ENCODE measurements at places on chromosomes 13 and 19. TPM values are rescaled to one million over a fixed set of nuclear protein-coding genes. Genes with fewer than 3 reads are reported as not detected.

GRCh38 chr13:29162638-29163235 is 342.6 kb downstream of the MTUS2 start:
- H3K4me1 ChIP-seq: no peaks in the 10 kb centered on the region
- DNase-seq: no peak
- H3K27me3 ChIP-seq: no peaks in the 10 kb centered on the region
- H3K27ac ChIP-seq: no peak overlapping the region

GRCh38 chr19:28020619-28021258 is 1192.2 kb downstream of the UQCRFS1 start:
- no peak for DNase-seq
- no peaks in the 10 kb centered on the region for H3K4me1 ChIP-seq
- no peaks in the 10 kb centered on the region for H3K36me3 ChIP-seq
- H3K27ac ChIP-seq: no peak overlapping the region
- no peak overlapping the region for H3K4me3 ChIP-seq

DNA sequence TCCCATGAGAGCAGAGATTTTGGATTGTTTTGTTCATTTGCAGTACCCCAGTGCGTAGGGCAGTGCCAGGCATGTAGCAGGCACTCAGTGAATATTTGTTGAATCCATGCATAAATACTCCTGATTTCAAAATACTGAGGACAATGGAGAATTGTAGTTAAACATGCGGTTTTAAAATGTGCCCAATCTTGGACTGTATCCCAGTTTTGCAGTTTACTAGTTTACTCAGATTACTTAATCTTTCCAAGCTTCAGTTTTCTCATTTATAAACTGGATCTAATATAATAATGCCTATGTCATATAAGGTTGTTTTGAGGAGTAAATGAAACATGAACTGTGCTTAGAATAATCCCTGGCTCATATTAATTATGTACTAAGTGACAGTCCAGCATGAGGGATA is 39.0 kb downstream of the RCBTB2 start:
- no peaks in the 10 kb centered on the region for H3K36me3 ChIP-seq
- no peak for DNase-seq
- no peaks in the 10 kb centered on the region for H3K4me1 ChIP-seq
- no peak overlapping the region for H3K4me3 ChIP-seq

- H3K4me3 ChIP-seq: no peak overlapping the region
- H3K36me3 ChIP-seq: no peaks in the 10 kb centered on the region
- peaks cover 12% of the 10 kb centered on the region for H3K27me3 ChIP-seq
- H3K27ac ChIP-seq: no peak overlapping the region
These were observed 8.6 kb downstream of the IZUMO2 start for GRCh38 chr19:50154529-50154928.

DNA sequence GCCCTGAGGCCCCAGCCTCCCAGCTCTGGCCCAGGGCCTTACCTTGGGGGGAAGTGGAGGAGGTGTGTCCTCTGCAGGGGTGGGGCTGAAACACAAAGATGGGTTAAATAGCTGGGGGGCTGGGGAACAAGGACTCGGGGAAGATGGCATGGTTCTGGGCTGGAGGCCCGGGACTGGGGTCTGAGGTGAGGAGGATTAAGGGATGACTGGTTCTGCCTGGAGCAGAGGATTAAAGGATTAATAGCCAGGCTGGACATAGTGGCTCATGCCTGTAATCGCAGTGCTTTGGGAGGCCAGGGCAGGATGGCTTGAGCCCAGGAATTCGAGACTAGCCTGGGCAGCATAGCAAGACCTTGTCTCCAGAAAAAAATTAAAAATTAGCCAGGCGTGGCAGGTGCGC is 11.6 kb downstream of the MAP4K1 start:
- peaks cover 2% of the 10 kb centered on the region for H3K36me3 ChIP-seq
- no peak overlapping the region for H3K4me3 ChIP-seq
- no peaks in the 10 kb centered on the region for H3K4me1 ChIP-seq
- DNase-seq: no peak

GRCh38 chr19:33530296-33530695 is 8.7 kb upstream of the PEPD start:
- no peak for DNase-seq
- no peaks in the 10 kb centered on the region for H3K4me1 ChIP-seq
- no peaks in the 10 kb centered on the region for H3K36me3 ChIP-seq
- H3K4me3 ChIP-seq: no peak overlapping the region
- H3K27me3 ChIP-seq: peaks cover 4% of the 10 kb centered on the region

DNA sequence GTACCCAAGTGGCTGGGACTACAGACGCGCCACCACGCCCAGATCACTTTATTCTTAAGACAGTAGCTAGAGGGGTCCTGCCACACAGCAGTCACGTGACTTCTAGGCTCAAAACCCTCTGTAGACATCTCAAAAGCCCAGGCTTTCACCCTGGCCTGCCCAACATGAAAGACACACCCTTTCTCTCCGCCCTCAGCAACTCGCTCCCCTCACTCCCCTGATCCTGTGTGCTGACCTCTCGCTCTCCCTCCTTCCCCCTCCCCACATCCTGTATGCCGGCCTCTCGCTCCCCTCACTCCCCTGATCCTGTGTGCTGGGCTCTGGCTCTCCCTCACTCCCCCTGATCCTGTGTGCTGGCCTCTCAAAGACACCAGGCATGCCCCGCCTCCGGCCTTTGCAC is 77.4 kb downstream of the SLC15A1 start:
- no peak overlapping the region for H3K27ac ChIP-seq
- no peak overlapping the region for H3K4me3 ChIP-seq
- no peaks in the 10 kb centered on the region for H3K36me3 ChIP-seq
- no peak for DNase-seq

GRCh38 chr13:40764587-40765403 is 6.2 kb downstream of the MRPS31 start:
- no peaks in the 10 kb centered on the region for H3K27me3 ChIP-seq
- peak; percentile 55 for DNase-seq
- H3K36me3 ChIP-seq: peaks cover 4% of the 10 kb centered on the region
- peaks cover 1% of the 10 kb centered on the region for H3K4me1 ChIP-seq
- no peak overlapping the region for H3K4me3 ChIP-seq

- H3K4me3 ChIP-seq: no peak overlapping the region
- H3K27ac ChIP-seq: no peak overlapping the region
- no peak for DNase-seq
- H3K27me3 ChIP-seq: no peaks in the 10 kb centered on the region
- no peaks in the 10 kb centered on the region for H3K36me3 ChIP-seq
- no peaks in the 10 kb centered on the region for H3K4me1 ChIP-seq
These were observed 153.0 kb upstream of the UQCRFS1 start for GRCh38 chr19:29365836-29366417.

DNA sequence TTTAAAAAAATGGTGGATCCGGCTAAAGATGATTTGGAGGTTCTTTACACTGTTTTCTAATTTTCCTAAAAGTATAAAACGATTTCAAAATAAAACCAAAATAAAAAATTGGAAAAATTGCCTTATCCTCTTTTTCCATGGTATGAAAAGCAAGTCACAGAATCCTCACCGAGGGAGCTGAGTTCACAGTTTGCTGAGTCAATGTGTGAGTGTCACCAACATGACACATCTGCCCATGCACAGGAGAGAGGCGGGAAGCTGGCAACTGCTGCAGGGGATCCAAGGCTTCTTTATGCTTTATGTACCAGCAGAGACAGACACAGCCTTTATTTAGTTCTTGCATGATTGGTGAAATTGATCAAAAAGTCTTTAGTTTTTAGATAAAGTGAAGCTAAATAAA is 157.8 kb downstream of the TNFSF13B start:
- no peak overlapping the region for H3K27ac ChIP-seq
- no peak overlapping the region for H3K4me3 ChIP-seq
- H3K4me1 ChIP-seq: no peaks in the 10 kb centered on the region
- no peaks in the 10 kb centered on the region for H3K27me3 ChIP-seq

- peaks cover 68% of the 10 kb centered on the region for H3K36me3 ChIP-seq
- H3K4me1 ChIP-seq: no peaks in the 10 kb centered on the region
- no peak overlapping the region for H3K4me3 ChIP-seq
- DNase-seq: no peak
- H3K27me3 ChIP-seq: no peaks in the 10 kb centered on the region
These were observed 10.4 kb downstream of the BORCS8 start for GRCh38 chr19:19181488-19181998.

DNA sequence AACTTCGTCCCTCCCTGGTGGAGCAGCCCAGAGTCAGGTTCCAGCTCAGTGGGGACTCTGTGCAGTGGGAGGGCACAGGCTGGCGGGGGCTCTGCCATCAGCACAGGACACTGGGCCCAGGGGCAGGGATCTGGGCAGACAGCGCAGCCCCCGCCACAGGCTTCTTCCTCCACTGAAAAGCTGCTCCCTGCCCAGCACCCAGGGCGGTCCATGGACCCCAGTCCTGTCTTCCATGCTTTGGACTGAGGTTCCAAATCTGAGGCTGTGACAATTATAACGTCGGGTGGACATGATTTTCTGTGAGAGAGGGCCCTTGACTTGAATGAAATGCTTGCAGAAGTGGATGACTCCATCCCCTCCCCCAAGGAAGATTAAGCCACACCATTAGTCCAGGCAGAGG is 21.2 kb upstream of the NCCRP1 start:
- H3K36me3 ChIP-seq: peaks cover 97% of the 10 kb centered on the region
- no peak for DNase-seq
- H3K27me3 ChIP-seq: no peaks in the 10 kb centered on the region
- H3K27ac ChIP-seq: no peak overlapping the region

DNA sequence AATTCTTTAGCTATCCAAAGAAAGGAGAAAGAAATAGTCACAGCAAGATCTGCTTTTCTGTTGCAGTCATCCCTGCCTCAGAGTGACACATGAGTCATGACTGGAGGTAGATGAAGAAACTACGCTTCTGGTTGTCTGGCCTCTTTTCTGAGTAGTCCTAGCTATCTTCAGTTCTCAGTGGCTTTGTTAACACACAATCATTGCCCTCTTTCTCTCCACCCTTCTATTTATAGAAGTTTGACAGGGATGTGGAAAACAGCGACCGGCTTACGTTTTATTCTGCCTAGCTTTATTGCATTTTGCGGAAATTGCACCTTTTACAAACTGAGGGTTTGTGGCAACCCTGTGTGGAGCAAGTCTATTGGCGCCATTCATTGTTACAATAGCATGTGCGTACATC is 26.7 kb downstream of the SPATA13 start:
- DNase-seq: no peak
- no peaks in the 10 kb centered on the region for H3K27me3 ChIP-seq
- H3K36me3 ChIP-seq: no peaks in the 10 kb centered on the region
- H3K27ac ChIP-seq: no peak overlapping the region

DNA sequence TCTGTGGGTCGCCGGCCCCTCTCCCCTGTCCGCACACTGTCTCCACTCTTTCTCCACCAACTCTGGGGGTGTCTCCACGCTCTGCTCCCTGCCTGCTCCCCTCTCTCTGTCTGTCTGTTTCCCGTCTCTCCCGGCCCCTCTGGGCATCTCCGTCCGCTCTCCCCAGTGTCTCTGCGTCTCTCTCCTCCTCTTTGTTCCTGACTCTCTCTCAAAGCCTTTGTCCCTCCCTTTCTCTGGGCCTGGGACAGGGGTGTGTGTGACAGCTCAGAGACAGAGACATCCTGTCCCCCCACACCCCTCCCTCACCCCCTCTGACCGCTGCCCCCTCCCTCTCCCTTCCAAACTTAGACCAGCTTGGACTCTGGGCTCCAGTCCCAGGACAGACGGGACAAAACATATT is 668 bp upstream of the SBK3 start:
- no peaks in the 10 kb centered on the region for H3K4me1 ChIP-seq
- H3K4me3 ChIP-seq: no peak overlapping the region
- peaks cover 4% of the 10 kb centered on the region for H3K27me3 ChIP-seq
- H3K36me3 ChIP-seq: no peaks in the 10 kb centered on the region
- H3K27ac ChIP-seq: peak overlapping the region; percentile 47

GRCh38 chr19:56720281-56720680 is 48.7 kb upstream of the ZNF835 start:
- H3K4me3 ChIP-seq: no peak overlapping the region
- no peaks in the 10 kb centered on the region for H3K27me3 ChIP-seq
- no peak overlapping the region for H3K27ac ChIP-seq

DNA sequence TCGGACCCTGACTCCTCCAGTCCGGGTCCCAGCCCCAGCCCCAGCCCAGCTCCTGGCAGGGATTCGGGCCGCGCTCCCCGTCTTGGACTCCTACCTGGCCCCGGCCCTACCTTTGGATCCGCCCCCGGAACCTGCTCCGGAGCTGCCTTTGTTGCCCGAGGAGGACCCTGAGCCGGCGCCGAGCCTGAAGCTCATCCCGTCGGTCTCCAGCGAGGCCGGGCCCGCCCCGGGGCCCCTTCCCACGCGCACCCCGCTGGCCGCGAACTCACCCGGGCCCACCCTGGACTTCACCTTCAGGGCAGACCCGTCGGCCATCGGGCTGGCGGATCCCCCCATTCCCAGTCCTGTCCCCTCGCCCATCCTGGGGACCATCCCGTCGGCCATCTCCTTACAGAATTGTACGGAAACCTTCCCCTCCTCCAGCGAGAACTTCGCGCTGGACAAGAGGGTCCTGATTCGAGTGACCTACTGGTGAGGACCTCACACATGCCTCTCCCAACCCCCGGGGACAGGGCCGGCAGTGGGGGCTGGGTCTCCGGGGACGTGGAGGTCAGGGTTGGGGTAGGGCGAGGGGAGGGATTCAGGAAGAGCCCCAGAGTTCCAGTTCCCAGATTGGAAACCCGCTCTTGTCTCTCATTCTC is 732 bp downstream of the SELENOV start:
- DNase-seq: no peak
- H3K27ac ChIP-seq: no peak overlapping the region

GRCh38 chr13:77480066-77480465 is 55.4 kb upstream of the SCEL start:
- H3K4me3 ChIP-seq: no peak overlapping the region
- H3K36me3 ChIP-seq: no peaks in the 10 kb centered on the region
- no peaks in the 10 kb centered on the region for H3K27me3 ChIP-seq
- H3K4me1 ChIP-seq: no peaks in the 10 kb centered on the region

DNA sequence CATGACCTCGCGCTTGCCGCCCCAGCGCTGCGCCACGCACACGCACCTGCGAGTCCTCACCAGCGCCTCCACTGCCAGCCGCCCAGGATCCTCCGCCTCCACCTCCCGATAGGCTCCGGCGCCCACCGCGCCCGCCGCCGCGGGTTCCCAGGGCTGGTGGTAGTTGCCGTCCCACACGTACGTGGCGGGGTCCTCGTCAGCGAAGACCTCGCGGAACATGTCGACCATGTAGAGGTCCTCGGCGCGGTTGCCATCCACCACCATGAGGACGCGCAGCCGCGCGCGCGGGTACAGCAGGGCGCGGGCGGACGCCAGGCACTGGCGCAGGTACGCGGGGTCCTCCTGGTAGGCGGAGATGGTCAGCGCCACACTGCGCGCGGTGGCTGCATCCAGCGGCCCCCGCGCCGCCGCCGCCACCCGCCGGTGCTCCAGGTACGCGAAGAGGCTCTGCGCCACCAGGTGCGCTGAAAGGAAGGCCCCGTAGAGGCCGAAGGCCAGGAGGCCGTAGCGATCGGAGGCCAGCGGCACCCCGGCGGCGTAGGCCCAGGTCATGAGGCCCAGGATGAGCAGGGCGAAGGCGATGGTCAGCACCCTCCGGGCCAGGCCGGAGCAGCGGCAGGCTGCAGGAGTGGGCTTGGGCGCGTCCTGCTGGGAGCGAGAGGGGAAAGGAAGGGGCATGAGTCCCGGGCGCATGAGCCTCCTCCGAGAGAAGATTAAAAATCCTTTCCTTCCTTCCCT is 4.4 kb downstream of the HAS1 start:
- no peak overlapping the region for H3K27ac ChIP-seq
- no peak for DNase-seq
- H3K36me3 ChIP-seq: no peaks in the 10 kb centered on the region
- peaks cover 4% of the 10 kb centered on the region for H3K27me3 ChIP-seq
- no peak overlapping the region for H3K4me3 ChIP-seq

ZNF730 gene
- 2.2 TPM for polyA plus RNA-seq

ARRDC5 gene
- polyA plus RNA-seq: 0.12 TPM

SOX21 gene
- not detected for polyA plus RNA-seq

SHISA2 gene
- 0.19 TPM for polyA plus RNA-seq

ZGLP1 gene
- 8.9 TPM for polyA plus RNA-seq

PLA2G4C gene
- 16.8 TPM for polyA plus RNA-seq

GRIK5 gene
- 0.27 TPM for polyA plus RNA-seq

GRAMD1A gene
- 8.4 TPM for polyA plus RNA-seq

GFY gene
- not detected for polyA plus RNA-seq
